ENCODE measurements at places on chromosomes 13 and 19. TPM values are rescaled to one million over a fixed set of nuclear protein-coding genes. Genes with fewer than 3 reads are reported as not detected.

THSD1 gene
- 0.23 TPM for total RNA-seq

ASPDH gene
- total RNA-seq, result not detected

ZNF559 gene
- total RNA-seq, result 15.6 TPM

PRSS57 gene
- total RNA-seq, result not detected

CCDC169 gene
- total RNA-seq, result 0.13 TPM

ZNF667 gene
- total RNA-seq, result not detected

DNAAF3 gene
- total RNA-seq, result not detected

OXGR1 gene
- total RNA-seq, result not detected

PSG2 gene
- total RNA-seq, result not detected

MYCBP2 gene
- 105 TPM for total RNA-seq
